Forelimb muscle (tissue), 1 donor: ENCODE measurements at places on chromosomes 3 and 15.

- DNase-seq, result no peak
Observed at GRCh38 chr3:187997490-187997889, 156.5 kb upstream of the LPP start.

DNA sequence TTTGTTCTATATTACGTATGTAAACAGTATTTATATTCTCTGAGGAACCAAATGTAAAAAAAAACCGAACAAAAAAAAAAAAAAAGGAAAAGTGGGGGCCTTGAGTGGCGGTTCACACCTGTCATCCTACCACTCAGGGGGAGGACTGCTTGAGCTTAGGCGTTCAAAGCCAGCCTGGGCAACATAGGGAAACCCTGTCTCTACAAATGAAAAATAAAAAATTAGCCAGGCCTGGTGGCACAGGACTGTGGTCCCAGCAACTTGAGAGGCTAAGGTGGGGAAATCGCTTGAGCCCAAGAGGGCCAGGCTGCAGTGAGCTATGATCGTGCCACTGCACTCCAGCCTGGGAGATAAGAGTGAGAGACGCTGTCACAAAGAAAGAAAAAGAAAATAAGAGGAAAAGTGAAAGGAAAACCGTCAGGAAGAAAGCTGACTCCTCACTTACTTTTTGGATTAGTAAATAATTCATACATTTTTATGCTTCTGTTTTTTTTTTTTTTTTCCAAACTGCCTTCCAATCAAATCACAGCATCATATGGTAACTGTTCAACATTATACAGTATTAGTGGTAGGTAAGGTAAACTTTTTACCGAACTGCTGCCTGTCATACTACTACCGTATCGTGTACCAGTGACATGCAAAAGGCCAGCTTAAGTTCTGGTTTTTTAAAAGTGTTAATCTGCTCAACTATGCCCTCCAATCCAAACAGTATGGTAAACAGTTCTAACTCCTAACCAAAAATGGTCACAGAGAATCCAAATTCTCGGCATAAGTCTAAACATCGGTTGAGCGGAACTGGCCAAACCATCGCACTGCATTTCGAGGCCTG lies 1.2 kb downstream of the PHC3 start:
- no peak for DNase-seq

DNA sequence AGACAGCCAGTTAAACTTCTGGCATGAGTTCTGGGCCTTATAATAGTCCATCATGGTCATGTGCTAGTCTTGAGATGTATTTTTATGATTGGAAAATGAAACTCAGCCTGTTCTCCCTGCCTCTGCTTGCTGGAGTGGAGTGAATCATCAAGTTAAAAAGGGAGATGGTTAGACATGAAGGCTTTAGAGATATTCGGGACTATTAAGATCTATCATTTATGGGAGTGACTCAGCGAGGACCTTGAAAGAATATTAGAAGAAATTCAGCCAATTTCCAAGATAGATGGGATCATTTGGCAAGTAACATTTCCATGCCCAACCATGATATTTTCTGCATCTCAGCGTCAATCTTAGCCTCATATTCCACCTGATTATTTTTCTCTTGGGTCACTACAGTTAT lies 79.8 kb downstream of the AGBL1 start:
- no peak for DNase-seq

GRCh38 chr3:171825222-171825828 lies 15.0 kb upstream of the PLD1 start:
- DNase-seq, result no peak

DNA sequence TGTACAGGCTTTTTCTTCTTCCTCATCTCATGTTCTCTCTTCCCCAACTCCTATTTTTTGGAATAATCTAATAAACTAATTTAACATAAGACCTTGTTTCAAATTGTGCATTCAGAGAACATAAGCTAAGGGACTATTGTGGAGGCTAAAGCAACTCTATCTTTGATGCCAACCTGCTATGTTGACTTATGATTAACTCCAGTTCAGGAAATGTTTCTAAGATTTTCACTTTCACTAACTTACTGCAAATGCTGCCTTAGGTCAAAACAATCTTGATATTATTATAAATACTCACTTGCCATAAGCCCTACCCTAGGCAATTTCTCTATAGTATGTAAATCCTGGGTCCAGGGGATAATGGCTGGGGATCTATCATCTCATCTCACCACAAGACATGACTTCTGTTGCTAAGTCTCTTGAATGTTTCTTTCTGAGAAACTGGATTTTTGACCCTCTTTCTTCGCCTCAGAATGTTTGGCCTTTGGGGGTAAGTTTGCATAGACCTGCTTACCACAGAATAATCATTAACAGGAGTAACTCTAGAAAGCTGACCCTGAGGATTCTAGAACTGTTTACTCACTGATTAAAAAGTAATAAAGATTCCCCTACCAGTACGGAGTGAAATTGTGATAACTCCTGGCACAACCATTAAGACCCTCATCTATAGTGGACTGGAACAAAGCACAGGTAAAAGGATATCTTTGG lies 768.1 kb downstream of the GBE1 start:
- no peak for DNase-seq

GRCh38 chr15:26081758-26082220 lies 218.7 kb upstream of the ATP10A start:
- DNase-seq, result no peak

GRCh38 chr3:16301507-16301906 lies 36.5 kb downstream of the OXNAD1 start:
- no peak for DNase-seq

GRCh38 chr15:99645951-99646350 lies 80.2 kb downstream of the MEF2A start:
- no peak for DNase-seq

- DNase-seq, result no peak
Observed at GRCh38 chr3:115068799-115069198, 78.3 kb downstream of the ZBTB20 start.

GRCh38 chr15:79168922-79169456 lies 78.4 kb upstream of the RASGRF1 start:
- no peak for DNase-seq
